ENCODE measurements at places on chromosomes 11 and 22.

GRCh38 chr11:561148-562003 lies 606 bp downstream of the RASSF7 start:
- peak; percentile 75 for DNase-seq

- DNase-seq = no peak
Measured at GRCh38 chr11:48107188-48107704, 109.4 kb upstream of the OR4B1 start.

DNA sequence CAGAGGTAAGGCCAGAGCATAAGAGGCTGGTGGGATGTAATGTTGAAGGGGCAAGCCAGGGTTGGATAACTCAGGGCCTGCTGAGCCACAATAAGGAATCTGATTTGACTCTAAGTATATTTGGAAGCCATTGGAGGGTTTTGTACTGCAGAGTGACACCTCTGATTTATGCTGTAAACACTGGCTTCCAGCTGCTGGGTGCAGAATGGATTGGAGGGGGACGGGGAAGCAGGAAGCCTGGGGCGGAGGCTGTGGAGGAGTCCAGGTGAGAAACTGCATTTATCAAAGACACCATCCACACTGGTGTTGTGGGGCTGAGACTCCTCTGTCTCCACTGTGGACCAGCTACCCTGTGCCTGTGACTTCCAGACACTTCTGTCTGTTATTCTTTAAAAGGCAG lies 26.8 kb downstream of the MIAT start:
- DNase-seq = no peak

- peak; percentile 83 for DNase-seq
Measured at GRCh38 chr11:116148056-116148455, 624.7 kb downstream of the BUD13 start.

DNA sequence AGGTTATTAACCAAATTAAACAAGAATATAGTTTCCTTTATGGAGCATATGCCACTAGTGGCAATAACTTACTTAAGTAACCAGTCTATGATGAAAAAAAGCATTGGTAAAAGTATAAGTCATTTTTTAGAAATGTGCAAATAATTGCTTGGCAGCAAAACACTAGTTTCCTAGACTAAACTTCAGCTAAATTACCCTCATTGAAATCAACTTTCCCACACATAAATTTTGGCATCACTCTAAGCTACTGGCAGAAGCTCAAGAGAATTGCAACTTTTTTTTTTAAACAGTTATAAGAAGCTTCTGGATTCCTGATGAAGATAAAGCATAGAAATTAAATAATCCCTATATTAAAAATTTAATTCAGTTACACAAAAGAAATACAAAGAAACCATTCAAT lies 12.5 kb downstream of the CCDC34 start:
- DNase-seq = no peak

- DNase-seq = no peak
Measured at GRCh38 chr11:124582565-124582964, 12.8 kb downstream of the OR8A1 start.

DNA sequence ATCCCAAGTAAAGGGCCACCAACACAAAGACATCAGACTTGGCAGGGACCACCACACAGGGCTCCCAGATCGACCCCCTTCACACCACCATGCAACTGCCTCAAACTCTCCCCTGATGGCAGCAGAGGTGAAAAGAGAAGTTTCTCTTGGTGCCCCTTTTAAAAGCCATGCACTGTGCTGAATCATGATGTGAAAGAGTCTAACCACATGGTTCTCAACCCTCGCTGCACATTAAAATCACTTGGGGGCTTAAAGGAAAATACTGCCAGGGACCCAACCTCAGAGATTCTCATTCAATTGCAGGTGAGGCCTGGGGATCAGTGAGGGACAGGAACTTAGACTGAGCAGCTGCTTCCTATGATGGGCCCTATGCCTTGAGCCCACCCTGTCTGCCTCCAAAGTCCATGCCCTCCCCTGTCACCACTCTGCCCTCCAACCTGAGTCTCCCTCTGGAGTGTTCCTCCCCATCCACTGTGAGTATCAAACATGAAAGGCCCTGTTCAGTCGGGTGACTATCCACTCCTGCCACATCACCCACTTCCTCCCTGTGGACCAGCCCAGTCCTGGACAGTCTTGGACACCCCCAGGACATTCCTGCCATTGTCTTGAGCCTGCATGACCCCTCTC lies 40.8 kb downstream of the PLEKHA7 start:
- no peak for DNase-seq

DNA sequence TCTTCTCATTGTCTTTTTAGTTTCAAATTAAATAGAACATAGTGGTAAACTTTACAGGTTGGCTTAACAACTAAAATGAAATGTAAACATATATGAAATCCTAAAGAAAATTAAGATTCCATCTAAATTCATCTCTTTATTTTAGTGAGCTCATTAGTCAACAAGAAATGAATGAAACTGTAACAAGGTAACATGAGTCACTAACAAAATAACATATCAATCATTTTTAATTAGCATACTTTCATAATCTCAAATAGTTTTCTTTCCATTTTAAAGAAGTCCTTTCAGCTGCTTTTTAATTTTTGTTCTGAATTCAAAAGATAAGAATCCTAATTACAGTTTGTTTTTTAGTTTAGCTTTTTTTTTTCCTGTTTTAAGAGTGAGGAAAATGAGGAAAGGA lies 688.6 kb upstream of the TENM4 start:
- no peak for DNase-seq

DNA sequence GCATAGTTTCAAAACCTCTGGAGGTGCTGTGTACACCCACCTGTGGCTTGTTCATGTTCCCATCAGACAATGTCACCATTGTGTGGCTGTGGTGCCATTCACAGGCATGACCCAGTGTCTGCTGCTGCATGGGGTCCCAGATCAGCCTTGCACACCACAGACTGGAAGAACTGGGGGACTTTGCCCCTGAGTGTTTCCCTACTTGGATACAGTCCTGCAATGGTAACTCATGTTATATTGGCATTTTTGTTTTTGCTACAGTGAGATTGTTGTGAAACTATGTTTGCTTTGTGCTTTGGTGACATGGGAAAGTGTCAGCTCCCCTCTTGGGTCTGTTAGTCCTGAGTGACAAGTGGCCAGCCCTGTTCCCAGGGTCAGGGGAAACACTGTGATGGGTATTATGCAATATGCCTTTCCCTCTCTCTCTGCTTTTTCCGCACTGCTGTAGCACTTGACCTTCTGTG lies 108.8 kb downstream of the NAV2 start:
- no peak for DNase-seq

GRCh38 chr22:48105259-48105658 lies 1342.8 kb downstream of the TBC1D22A start:
- DNase-seq = no peak

DNA sequence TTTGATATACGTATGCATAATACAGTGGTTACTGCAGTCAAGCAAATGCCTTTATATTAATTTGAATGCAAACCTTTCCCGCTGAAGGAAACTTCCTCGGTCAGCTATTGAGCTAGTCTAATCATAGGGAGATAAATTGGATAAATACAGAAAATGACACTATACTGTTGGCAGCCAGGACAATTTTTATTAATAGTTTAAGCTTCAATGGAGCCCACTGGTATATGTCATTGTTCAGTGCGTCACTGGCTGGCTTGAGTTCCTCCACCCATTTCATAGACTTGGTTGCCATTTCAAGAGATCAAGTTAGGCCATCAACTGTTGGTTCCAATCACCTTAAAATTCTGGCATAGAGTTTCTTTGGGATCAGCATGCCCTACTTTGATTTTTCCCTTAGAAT lies 32.5 kb upstream of the DNAJB7 start:
- DNase-seq = no peak

- peak; percentile 94 for DNase-seq
Measured at GRCh38 chr11:57781529-57781943, 19.9 kb downstream of the CTNND1 start.

DNA sequence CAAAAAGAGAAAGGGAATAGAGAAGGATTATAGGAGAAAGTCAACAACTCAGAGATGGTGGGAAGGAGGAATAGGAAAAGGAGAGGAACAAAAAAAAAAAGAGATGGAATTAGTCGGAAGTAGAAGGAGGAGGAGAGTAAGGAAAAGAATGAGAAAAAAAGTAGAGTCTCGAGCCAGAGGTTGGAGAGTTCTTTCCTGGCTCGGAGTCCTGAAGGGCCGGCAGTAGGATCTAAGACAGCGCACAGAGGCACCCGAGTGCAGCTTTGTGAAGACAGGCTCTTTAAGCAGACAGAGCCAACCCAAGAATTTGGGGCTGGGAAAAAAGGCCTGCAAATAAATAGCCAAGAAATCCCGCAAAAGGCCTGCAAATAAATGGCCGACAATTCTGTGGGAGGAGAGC lies 170.4 kb upstream of the CCDC90B start:
- no peak for DNase-seq

DNA sequence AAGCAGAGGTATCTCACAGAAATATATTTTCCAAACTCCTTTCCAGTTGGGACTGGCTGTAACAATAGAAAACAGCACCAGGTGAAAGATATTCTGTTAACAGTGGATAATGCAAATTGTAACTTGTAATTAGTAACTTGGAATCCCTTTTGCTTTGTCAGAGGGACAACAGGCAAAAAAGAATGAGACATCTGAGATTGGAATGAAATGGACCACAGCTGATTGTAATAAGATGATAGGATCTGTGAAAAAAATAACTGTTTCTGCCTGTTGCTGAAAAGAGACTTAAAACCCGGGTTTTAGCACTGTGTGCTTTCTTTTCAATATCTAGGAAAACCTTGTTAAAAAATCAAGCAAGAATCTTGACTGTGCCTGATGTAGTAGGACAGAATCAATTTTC lies 655.7 kb downstream of the METTL15 start:
- no peak for DNase-seq

DNA sequence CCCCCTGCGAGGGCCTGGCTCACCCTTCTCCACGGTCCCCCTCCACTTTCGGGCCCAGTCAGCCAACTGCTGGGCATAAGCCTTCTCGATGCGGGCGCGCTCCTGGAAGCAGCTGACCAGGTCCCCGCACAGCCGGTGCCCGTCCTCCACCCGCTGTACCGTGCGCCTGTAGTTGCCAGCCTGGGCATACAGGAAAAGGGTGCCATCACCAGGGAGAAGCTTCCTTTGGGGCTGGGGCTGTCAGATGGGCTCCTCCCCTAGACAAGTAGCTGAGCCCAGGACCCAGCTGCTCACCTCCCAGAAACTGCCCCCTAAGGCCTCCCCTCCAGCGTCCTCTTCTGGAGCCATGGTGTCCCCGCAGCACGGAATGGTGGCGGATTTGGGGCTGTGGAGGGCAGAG lies 3.9 kb downstream of the PACSIN3 start:
- no peak for DNase-seq

GRCh38 chr22:38921806-38922205 lies 35.6 kb upstream of the APOBEC3A start:
- DNase-seq = no peak

- DNase-seq = no peak
Measured at GRCh38 chr22:47143249-47143938, 380.9 kb downstream of the TBC1D22A start.

DNA sequence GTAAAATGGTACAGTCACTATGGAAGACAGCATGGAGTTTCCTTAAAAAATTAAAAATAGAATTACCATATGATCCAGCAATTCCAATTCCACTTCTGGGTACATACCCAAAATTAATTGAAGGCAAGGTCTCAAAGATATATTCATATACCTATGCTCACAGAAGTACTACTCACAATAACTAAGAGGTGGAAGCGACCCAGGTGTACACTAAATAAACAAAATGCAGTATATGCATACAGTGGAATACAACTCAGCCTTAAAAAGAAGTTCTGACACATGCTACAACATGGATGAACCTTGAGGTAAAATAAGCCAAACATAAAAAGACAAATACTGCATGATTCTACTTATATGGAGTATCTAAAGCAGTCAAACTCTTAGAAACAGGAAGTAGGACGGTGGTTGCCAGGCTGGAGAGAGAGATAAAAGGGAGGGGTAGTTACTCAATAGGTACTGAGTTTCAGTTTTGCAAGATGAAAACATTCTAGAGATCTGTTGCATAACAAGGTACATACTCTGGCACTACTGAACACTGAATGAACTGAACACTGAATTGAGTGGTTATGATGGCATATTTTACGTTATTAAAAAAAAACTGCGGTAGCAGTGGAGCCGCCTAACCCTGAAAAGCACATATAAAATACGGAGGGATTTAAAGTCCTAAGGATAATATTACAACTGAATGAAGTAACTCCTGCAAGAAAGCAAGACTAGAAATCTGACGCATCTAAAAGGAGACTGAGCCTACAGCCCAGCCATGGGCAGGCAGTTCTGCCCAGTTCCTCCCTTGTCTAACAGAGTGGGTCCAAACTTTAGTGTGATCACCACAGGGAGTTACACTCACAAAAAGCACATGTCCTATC lies 12.8 kb downstream of the DGCR2 start:
- DNase-seq = no peak

GRCh38 chr11:65851811-65852507 lies 6.0 kb downstream of the CFL1 start:
- no peak for DNase-seq

DNA sequence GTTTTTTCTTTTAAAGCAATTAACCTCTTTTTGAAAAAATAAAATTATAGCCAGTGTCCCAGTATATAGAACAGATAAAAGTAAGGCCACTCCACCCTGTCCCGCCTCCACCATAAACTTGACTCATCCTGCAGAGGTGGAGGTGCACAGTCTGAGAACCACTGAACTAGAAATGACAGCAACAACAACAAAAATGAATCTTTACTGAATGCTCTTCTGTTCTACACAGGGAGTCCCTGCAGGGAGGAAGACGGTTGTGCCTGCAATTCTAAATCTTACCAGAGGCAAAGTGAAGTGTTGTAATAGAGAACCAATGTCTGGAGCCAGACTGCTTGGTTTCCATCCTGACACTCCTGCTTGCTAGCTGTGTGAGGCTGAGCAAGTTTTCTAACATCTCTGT lies 162.3 kb downstream of the FBXO7 start:
- no peak for DNase-seq

- DNase-seq = peak; percentile 38
Measured at GRCh38 chr11:128914216-128915148, 23.3 kb downstream of the KCNJ5 start.

DNA sequence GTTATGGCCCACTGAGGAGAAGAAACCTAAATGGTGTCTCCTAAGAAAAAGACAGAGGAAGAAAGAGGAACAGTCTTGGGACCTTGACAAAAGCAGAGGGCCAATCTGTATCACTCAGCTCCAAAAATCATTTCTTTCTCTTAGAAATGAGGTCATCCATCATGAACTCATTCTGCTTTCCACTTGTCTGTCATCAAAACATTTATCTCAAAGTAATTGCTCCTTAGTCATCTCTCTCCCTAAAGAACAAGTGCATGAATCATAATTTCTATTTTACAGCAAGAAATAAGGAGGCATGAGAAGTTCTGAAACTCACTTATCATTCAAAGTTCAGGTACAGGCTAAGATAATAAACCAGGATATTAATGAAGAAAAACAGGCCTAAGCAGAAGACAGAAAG lies 375.6 kb downstream of the KCNA4 start:
- no peak for DNase-seq

DNA sequence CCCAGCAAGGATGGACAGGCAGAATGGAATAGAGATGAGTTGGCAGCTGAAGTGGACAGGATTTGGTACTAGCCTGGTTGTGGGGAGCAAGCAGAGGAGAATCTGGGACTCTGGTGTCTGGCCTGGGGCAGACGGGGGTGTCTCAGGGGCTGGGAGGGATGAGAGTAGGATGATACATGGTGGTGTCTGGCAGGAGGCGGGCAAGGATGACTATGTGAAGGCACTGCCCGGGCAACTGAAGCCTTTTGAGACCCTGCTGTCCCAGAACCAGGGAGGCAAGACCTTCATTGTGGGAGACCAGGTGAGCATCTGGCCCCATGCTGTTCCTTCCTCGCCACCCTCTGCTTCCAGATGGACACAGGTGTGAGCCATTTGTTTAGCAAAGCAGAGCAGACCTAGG lies 2.3 kb downstream of the GSTP1 start:
- DNase-seq = no peak

Data from endodermal cell (in vitro differentiated cells).